ENCODE measurements at places on chromosomes 2 and 18.
A peak's percentile ranks its signal among the peaks of the same experiment; 100 is the strongest.

DNA sequence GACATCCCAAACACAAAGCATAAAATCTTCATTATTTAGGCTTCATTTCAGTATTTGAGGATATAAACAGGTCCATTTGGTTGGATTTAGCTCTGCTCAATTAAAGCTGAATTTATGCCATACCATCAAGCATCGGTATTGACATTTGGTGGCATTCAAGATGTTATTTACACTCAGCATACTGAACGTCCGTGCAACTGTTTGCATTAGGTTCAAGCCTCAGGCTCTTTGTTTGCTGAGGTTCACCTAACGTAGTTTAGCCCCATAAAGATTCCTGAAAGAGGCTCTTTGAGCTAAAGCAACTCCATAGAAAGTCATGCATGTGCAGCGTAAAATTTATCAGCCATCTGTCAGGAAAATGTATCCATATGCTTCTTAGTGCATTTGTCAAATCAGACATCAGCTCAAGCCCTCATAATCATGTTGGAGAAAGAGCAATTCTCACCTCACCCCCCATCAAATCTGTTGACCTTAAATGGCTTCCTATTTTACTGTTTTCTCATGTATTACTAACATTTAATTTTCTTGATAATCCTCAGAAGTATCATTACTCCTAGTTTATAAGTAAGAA, 366.9 kb downstream of the EPHA4 start:
- DNase-seq = no peak

GRCh38 chr2:48144777-48145176, 238.5 kb upstream of the FBXO11 start:
- DNase-seq = no peak

DNA sequence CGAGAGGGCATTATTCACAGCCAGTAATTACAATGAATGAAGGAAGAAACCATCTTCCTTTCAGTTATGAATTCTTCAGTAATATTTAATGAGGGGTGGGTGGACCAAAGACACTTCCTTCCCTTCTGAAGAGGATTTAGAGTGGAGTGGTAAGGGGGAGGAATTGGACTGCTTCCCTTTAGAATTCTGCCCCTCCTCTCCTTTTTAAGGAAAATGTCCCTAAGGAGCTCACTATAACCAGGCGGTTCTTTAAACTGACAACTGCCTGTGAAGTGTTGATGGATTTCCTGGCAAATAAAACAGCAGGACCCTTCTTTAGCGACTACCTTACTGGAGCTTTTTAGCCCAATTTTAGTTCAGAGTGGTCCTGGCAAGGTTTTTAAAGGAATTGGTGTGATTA, 86.4 kb downstream of the LIMS1 start:
- DNase-seq = no peak

DNA sequence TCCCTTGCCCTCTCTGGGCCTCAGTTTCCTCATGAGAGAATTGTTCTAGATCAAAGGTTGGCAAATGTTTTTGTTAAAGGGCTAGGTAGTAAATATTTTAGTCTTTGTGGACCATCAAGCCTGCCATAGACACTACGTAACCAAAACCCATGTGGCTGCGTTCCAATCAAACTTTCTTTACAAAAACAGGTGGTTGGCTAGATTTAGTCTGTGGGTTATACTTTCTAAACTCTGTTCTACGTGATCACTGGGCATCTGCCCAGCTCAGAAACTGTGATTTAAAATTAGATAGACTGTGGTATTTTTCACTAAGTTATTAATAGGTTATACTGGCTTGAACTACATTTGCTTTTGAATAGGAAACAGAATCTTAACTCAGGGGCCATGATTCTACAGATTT, 149.8 kb upstream of the DCC start:
- DNase-seq = no peak

DNA sequence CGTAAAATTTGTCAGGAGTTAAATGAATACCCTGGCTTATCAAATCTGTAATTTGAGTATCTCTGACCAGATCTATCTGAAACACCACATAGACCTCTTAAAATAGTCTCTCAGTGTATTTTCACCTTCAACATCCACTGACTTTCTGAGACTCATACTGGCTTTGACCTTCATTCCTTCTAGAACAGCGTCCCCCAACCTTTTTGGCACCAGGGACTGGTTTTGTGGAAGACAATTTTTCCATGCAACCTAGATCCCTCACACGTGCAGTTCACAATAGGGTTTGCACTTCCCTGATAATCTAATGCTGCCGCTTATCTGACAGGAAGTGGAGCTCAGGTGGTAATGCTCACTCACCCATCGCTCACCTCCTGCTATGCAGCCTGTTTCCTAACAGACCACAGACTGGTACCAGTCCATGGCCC, 3.2 kb downstream of the NBAS start:
- no peak for DNase-seq

GRCh38 chr2:86069091-86069685, 36.5 kb downstream of the POLR1A start:
- DNase-seq = no peak

GRCh38 chr2:229627728-229628127, 86.6 kb downstream of the DNER start:
- no peak for DNase-seq

DNA sequence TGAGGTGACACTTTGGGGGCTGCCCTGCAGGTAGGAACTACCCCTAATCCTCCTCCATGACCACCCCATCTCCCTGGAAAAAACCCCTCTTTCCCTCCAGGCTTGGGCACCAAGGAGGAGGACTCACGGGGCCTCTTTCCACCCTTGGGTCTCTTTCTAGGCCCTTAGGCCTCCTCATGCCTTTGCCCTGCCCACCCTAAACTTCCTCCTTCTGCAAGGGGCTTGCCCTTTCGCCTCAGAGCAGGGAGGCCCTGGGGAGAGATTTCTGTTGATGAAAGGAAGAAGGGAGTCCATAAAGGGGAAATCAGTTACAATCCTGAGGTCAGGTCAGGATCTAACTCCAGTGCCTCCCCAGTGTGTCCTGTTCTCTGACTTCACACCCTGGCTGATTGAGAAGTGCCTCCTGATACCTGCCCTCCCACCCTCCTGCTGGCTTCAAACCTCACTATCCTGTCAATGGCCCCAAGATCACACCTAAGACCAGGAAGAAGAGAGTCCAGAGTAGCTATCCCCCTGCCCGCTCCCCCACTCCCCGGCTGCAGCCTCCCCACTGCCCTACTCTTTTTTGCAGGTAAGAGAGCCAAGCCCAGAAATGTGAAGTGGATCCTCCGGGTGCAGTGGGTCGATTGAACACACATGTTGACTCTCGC, 16.7 kb upstream of the TNS1 start:
- DNase-seq = no peak

DNA sequence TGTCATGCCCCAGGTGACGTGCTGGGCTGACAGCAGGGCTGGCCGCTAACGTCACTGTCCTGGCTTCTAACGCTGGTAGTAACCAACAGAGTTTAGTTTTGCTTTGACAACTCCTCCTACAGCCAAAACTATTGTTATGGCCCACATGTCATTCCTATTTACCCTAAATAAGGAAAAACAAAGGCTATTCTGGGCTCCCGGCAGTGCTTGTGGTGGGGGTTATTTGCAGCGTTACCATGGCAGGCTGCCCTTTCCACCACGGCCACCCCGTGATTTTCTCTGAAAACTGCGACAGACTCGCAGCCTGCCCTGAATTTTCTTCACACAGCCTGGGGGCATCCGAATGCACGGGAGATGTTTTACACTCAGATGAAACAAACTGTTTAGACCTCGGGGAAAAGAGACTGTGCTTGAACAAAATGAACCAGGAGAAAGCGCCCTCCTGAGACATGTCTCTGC, 115.2 kb downstream of the FAM210A start:
- peak; percentile 81 for DNase-seq

DNA sequence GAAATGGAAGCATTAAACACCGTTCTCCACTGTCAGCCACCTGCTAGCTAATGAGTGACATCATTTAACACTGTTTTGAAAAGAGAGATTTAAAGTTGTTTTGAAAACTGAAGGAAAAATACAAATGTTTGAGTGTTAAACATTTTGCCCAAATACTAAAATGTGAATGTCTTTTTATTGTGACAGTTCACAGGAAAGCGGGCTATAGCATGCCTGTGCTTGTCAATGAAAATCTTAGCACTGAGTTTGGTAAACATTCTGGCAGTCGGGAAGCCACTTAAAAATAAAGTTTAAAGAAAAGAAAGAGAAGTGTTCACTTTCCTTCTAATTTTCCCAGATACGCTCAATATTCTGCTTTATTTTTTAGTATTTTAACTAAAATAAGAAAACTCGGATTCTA, 40.3 kb upstream of the SMIM21 start:
- no peak for DNase-seq

DNA sequence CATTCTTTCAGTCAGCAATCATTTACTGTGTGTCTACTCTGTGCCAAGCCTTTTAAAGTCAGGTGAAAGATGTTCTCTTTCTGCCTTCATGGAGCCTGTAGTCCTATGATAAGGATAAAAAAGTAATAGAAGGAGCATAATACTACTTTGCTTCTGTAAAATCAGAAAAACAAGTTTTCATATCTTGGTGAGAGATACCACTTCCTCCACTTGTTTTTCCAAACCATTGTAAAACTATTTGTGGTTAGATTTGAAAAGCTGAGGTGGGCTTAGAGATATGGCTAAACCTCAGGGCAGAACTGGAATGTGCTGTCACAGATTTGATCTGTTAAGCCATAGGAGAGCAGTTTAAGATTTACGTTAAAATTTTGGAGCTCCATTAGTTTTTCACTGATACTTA, 104.7 kb upstream of the FAM117B start:
- no peak for DNase-seq

DNA sequence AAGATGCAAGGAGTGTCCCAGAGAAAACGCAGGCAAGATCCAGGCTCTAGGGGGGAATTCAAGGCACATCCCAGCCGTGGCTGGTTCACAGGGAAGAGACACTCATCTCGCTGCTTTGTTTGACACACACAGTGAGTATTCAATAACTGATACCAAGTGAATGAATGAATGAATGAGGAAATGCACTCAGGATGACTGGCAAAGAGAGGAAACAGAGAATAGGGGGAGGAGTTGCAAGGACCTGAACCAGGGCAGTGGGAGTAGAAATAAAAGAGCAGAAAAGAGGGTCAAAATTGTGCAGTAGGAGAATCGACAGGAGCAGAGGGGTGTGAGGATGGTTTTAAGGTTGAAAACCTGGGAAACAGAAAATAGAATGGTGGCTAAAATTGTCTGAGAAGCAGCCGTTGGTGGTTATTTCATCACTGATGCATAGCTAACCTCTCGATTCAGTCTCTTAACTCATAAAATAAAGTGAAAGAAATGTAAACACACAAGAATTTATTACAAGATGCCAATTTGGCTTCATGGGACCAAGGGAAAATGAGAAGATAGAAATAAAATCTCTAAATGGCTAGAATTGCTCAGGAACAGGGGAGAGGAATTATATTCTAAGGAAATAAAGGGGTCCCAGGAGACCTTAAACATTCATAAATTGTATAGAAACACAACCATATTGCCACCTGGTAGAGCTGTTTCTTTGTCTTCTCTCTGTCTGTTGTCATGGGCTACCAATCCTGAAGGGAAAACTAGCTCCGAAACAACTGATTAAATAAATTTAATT, 63.9 kb upstream of the PHLPP1 start:
- DNase-seq = no peak

GRCh38 chr2:112794131-112794733, 9.9 kb upstream of the IL1A start:
- no peak for DNase-seq

- no peak for DNase-seq
Observed at GRCh38 chr2:47964722-47965434, 58.6 kb upstream of the FBXO11 start.

DNA sequence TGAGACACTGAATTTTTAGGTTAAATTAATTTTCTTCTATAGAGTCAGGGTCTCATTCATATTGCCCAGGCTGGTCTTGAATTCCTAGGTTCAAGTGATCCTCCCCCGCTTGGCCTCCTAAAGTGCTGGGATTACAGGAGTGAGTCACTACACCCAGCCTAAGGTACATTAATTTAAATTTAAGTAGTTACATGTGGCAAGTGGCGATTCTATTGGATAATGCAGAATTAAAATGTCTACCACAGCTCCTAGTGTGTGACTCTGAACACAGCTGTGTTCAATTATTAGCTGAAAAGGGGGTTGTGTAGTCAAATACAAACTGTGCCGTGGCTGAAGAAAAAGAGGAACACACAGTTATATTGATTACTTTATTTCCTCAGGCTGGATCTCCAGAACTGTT, 2.2 kb upstream of the CAD start:
- DNase-seq = no peak

- no peak for DNase-seq
Observed at GRCh38 chr2:232770207-232770606, 6.2 kb downstream of the KCNJ13 start.

GRCh38 chr18:39149211-39149806, 1583.7 kb upstream of the CELF4 start:
- DNase-seq = no peak

- DNase-seq = no peak
Observed at GRCh38 chr2:30486655-30487054, 39.6 kb downstream of the LCLAT1 start.

DNA sequence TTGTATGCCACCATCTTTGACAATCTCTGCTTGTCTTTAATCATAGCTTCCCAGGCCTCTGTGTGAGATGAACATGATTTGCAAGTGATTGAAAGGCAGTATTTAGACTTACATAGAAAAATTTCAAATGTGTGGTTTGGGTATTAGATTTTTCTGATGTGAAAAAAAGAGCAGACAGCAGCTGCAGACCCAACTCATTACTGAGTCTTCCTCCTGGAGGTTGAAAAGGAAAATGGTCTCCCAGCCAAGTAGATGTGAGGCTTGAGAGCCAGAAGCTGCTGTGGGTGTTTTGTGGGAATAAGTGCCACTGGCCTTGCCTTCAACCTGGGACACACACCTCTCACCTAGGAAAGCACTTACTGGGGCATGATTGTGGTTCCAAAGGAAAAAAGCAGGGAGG, 92.5 kb downstream of the KCTD18 start:
- no peak for DNase-seq

DNA sequence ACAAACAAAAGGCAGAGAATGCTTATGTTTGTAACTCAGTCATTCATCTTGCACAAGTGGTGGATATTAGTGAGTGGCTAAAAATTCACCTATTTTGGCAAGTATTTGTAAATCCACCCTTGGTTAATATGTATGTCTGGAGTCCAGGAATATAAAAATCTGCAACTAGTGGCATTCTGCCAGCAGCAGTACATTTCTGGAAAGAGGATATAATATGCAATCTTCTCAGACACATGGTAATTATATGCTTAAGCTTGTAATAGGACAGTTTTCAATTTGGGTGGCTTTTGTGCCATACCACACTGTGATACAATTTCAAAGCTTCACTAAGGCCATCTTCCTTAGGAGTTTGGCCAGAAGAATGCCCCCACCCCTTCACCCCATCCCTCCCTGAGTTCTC, 693.3 kb downstream of the MBD2 start:
- no peak for DNase-seq

- DNase-seq = no peak
Observed at GRCh38 chr2:191846515-191847476, at the start of gene CAVIN2. TSS of gene CAVIN2 (minus strand) at chr2:191847088. CDS start at chr2:191846925, 163 bp downstream.

DNA sequence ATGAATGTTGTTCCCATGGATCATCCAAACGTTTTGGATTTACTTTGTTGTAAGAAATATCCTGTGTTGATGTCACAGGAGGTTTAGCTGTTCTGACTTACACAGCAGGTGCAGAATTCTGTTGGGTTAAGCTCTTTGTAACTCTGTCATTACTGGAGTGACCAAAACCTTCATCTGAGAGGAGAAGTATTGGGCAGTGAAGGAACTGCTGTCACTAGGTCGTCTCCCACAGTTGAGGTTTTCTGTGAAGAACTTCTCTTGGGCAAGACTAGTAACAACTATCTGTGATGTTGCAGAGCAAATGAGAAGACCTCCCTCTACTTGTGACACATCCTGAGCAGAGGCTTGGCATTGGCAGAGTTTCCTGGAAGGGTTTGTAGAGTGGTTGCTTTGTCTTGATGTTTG, 2.9 kb downstream of the SPTBN1 start:
- no peak for DNase-seq

GRCh38 chr2:240893363-240893844, 2.6 kb downstream of the MAB21L4 start:
- DNase-seq = peak; percentile 11

All from putamen (tissue), 1 donor.